ENCODE measurements at places on chromosomes 2 and 18.

DNA sequence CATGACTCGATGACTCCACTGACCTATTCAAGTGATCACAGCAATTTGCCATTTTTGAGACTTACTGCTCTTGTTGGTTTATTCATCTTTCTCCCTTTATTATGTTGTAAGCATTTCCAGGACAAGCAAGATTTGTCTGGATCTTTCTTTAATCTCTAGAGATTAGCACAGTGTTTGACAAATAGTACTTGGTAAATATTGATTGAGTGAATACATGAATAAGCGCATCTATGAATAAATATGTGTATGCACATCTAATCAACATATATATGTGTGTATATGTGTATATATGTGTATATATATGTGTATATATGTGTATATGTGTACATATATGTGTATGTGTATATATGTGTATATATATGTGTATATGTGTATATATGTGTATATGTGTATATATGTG is 7.3 kb downstream of the TMX3 start:
- DNase-seq = no peak

DNA sequence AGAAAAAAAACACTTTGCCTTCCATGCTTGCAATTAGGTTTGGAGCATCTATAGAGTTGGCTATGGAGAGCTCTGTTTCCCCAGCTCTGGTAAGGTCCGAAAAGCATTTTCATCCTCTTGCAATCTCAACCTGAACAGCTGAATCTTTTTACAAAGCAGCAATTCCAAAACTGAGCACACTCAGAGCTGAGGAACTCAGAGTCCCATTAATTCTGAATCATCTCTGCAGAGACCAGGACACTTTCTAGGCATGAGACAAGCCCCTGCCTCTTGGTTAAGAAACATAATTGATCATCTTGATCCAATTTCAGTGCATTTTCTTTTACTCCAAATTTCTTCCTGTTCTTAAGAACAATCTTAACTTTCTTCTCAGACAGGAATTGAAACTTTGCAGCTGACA is 4.2 kb downstream of the CNGA3 start:
- DNase-seq = no peak

- DNase-seq = no peak
Measured at GRCh38 chr2:133641942-133642725, 73.9 kb upstream of the NCKAP5 start.

- no peak for DNase-seq
Measured at GRCh38 chr2:223815186-223815883, 22.0 kb downstream of the AP1S3 start.

- no peak for DNase-seq
Measured at GRCh38 chr2:191724015-191724414, 46.1 kb downstream of the NABP1 start.
